ENCODE measurements at places on chromosomes 3 and 15. TPM values are rescaled to one million over a fixed set of nuclear protein-coding genes. Genes with fewer than 3 reads are reported as not detected.

GRCh38 chr3:190401963-190402362 lies 14.0 kb downstream of the CLDN16 start:
- no peak overlapping the region for H3K4me3 ChIP-seq
- no peaks in the 10 kb centered on the region for H3K36me3 ChIP-seq
- H3K27ac ChIP-seq: no peak overlapping the region
- no peaks in the 10 kb centered on the region for H3K4me1 ChIP-seq
- DNase-seq: no peak
- peaks cover 7% of the 10 kb centered on the region for H3K27me3 ChIP-seq

DNA sequence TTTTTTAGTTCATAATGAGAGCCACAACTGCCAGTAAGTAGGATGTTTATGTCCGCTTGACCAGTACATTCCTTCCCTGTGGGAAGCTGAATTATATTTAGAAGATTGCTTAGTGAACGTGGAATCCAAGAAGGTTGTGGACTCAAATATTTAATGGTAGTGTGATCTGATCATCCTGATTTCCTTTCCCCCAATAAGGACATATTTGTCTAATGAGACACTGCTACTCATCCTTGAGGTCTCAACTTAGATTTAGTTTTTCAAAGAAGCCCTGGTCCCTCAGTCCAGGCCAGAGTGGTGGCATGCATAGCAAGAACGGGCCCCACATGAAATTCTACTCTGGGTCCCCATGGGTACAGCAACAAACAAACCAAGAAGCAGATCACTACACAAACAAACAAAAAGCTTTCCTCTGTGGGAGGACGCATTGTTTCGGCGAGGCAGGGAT lies 60.8 kb downstream of the USP13 start:
- H3K4me3 ChIP-seq: no peak overlapping the region
- H3K36me3 ChIP-seq: no peaks in the 10 kb centered on the region
- peaks cover 8% of the 10 kb centered on the region for H3K4me1 ChIP-seq
- no peak for DNase-seq
- no peak overlapping the region for H3K27ac ChIP-seq

DNA sequence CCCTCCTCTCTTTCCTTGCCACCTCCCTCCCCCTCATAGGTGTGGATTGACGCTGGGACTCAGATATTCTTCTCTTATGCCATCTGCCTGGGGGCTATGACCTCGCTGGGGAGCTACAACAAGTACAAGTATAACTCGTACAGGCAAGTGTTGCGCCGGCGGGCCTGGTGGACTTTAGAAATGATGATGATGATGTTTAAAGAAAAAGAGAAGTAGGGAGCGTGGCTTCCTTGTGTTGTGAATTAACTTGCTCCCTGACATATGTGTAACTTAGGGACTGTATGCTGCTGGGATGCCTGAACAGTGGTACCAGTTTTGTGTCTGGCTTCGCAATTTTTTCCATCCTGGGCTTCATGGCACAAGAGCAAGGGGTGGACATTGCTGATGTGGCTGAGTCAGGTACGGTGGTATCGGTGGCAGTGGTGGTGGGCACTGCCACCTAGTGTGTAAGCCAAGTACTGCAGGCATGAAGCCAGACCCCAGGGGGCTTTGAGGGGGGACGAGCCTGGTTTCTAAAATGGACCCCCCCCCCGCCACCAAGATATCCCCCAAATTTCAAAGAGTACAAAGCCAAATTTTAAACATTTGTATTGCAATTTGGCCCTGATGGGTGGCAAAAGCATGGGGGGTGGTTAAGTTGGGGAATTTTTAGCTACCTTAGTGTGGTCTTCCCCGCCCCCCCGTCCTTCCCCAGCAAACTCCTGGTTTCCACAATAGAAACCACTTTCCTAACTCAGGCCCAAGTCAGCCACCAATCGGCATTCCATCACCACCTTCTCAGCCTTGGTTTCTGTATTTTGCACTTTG lies 65.6 kb downstream of the SLC6A6 start:
- H3K27me3 ChIP-seq: no peaks in the 10 kb centered on the region
- H3K27ac ChIP-seq: peak overlapping the region; percentile 56
- peak; percentile 47 for DNase-seq
- no peaks in the 10 kb centered on the region for H3K36me3 ChIP-seq
- peaks cover 5% of the 10 kb centered on the region for H3K4me1 ChIP-seq
- H3K4me3 ChIP-seq: no peak overlapping the region

- H3K36me3 ChIP-seq: no peaks in the 10 kb centered on the region
- no peaks in the 10 kb centered on the region for H3K4me1 ChIP-seq
- H3K27ac ChIP-seq: no peak overlapping the region
- DNase-seq: no peak
These were observed 23.4 kb upstream of the SLC41A3 start for GRCh38 chr3:126107203-126107939.

GRCh38 chr3:115808244-115808643 lies 184.9 kb downstream of the GAP43 start:
- no peak overlapping the region for H3K27ac ChIP-seq
- peaks cover 50% of the 10 kb centered on the region for H3K27me3 ChIP-seq
- DNase-seq: no peak
- H3K4me3 ChIP-seq: no peak overlapping the region
- H3K4me1 ChIP-seq: peaks cover 8% of the 10 kb centered on the region
- no peaks in the 10 kb centered on the region for H3K36me3 ChIP-seq

- no peak for DNase-seq
- no peak overlapping the region for H3K4me3 ChIP-seq
- no peak overlapping the region for H3K27ac ChIP-seq
- no peaks in the 10 kb centered on the region for H3K4me1 ChIP-seq
- H3K36me3 ChIP-seq: no peaks in the 10 kb centered on the region
These were observed 58.4 kb upstream of the GYG1 start for GRCh38 chr3:148932972-148933371.

GRCh38 chr3:159236321-159236720 lies 434.5 kb downstream of the MFSD1 start:
- H3K27me3 ChIP-seq: peaks cover 11% of the 10 kb centered on the region
- DNase-seq: no peak
- H3K27ac ChIP-seq: no peak overlapping the region
- no peak overlapping the region for H3K4me3 ChIP-seq
- H3K4me1 ChIP-seq: no peaks in the 10 kb centered on the region

DNA sequence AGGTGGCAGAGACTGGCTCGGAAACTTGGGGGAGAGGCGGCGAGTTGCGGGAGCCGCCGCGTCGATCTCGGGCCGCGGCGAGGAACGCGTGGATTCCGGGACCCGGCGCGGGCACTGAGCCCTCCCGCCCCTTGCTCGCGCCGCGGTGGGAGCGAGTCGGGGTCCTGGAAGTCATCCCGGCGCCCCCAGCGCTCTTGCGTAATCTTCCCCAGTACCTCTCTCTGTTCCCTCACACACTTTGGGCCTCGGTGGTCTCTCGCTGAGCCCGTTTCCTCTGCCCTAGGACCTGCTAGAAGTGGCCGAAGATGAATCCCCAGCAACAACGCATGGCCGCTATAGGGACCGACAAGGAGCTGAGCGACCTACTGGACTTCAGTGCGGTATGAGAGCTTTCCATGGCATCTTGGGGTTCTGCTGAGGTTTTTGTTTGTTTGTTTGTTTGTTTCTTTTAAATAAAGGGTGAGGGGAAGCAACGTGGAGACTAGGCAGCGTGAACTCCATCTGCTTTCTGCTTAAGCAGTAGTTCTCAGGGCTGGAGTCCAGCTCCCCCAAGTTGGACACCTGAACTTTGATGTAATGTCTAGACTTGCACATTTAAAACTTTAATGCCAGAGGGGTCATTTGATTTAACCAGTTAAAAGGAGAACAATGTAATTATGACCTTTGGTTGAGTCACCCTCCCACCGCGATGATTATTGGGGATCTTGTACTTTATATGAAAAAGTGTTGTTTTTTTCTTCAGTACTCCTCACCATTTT lies 1.3 kb downstream of the TCF12 start:
- no peak for DNase-seq
- H3K4me3 ChIP-seq: peak overlapping the region; percentile 93
- peak overlapping the region; percentile 98 for H3K27ac ChIP-seq
- H3K4me1 ChIP-seq: peaks cover 36% of the 10 kb centered on the region
- no peaks in the 10 kb centered on the region for H3K27me3 ChIP-seq
- peaks cover 4% of the 10 kb centered on the region for H3K36me3 ChIP-seq

GRCh38 chr3:150068440-150069153 lies 97.9 kb upstream of the PFN2 start:
- no peaks in the 10 kb centered on the region for H3K36me3 ChIP-seq
- H3K4me3 ChIP-seq: no peak overlapping the region
- H3K27ac ChIP-seq: no peak overlapping the region
- H3K4me1 ChIP-seq: no peaks in the 10 kb centered on the region

DNA sequence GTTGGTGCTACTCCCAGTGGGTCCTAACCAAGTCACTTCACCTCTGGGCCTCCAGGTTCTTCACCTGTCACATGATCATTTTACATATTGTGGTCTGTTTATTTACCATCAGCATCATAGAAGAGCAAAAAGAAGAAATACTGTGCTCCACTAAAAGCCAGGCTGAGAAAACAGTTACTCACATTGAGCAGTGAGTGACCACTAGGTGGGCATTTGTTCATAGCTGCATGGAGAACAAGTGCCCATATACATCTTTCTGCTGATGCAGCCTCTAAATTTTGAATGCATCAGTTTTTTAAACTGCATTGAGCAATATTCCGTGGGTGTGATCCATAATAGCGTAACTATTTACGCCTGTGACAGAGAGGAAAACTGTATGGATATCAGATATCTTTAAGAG lies 76.2 kb downstream of the DCUN1D1 start:
- no peak overlapping the region for H3K4me3 ChIP-seq
- H3K4me1 ChIP-seq: peaks cover 3% of the 10 kb centered on the region
- H3K27ac ChIP-seq: no peak overlapping the region

DNA sequence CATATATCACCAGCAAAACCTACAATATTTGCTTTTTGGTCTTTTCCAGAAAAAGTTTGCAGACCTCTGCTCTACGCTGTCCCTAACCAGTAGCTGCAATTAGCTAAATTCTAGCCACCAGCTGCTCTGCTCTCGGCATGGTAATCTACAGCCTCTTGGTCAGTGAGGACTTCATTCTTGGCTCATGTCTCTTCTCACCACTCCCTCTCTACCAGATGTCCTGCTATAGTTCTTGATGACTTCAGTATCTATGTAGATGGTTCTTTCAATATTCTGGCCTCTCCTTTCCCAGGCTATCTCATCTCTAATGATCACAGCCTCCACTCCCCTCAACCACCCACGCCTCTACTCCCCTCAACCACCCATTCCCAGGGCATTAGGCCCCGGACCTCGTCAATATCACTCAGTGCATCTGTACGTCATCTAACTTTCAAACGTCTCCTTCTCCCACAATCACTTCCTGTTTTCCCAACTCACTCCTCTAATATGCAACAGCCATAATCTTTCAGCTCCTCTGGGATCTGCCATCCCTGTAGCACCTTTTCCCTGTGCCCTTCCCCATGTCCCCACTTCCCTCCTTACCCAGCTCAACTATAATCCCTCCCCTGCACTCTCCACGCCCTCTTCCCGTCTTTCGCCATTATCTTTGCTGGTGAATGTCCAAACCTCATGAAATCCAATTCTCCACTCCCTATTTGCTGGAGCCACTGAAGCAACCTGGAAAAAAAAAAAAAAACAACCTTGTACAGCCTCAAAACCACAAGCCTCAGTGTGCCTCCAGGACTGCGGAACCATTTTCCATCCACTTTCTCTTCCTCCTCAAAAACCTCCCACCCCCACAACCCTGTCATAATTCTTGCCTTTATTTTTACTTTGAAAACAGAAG lies 429.4 kb upstream of the PROK2 start:
- H3K27ac ChIP-seq: no peak overlapping the region
- H3K4me3 ChIP-seq: no peak overlapping the region
- no peaks in the 10 kb centered on the region for H3K4me1 ChIP-seq
- H3K27me3 ChIP-seq: peaks cover 5% of the 10 kb centered on the region

- DNase-seq: no peak
- no peak overlapping the region for H3K27ac ChIP-seq
- H3K36me3 ChIP-seq: no peaks in the 10 kb centered on the region
- H3K27me3 ChIP-seq: no peaks in the 10 kb centered on the region
- peaks cover 6% of the 10 kb centered on the region for H3K4me1 ChIP-seq
These were observed 79.0 kb downstream of the WDR76 start for GRCh38 chr15:43905755-43906154.

- no peaks in the 10 kb centered on the region for H3K27me3 ChIP-seq
- peaks cover 8% of the 10 kb centered on the region for H3K4me1 ChIP-seq
- no peak overlapping the region for H3K27ac ChIP-seq
These were observed 26.2 kb downstream of the RTP3 start for GRCh38 chr3:46524008-46524407.

GRCh38 chr3:81732642-81733041 lies 28.8 kb downstream of the GBE1 start:
- H3K27ac ChIP-seq: no peak overlapping the region
- H3K4me3 ChIP-seq: no peak overlapping the region
- no peaks in the 10 kb centered on the region for H3K36me3 ChIP-seq
- H3K4me1 ChIP-seq: peaks cover 9% of the 10 kb centered on the region
- DNase-seq: no peak

DNA sequence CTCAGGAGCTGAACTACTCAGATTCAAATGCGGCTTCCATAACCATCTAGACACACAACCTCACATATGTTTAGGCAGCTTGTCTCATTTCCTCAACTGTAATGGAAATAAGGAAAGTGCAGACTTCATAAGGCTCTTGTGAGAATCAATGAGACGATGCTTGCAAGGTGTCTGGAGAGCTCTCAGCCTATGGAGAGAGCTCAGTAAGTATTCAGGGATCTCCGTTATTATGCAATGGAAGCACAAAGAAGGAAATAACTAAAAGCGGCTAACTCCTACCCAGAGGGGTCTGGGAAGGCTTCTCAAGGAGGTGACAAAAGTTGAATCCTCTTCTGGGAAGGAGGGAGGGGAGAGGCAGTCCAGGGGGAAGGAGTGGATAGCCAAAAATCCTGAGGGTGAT lies 50.1 kb upstream of the LIPC start:
- H3K4me3 ChIP-seq: no peak overlapping the region
- peaks cover 29% of the 10 kb centered on the region for H3K4me1 ChIP-seq
- DNase-seq: no peak
- peaks cover 3% of the 10 kb centered on the region for H3K36me3 ChIP-seq
- no peaks in the 10 kb centered on the region for H3K27me3 ChIP-seq

DNA sequence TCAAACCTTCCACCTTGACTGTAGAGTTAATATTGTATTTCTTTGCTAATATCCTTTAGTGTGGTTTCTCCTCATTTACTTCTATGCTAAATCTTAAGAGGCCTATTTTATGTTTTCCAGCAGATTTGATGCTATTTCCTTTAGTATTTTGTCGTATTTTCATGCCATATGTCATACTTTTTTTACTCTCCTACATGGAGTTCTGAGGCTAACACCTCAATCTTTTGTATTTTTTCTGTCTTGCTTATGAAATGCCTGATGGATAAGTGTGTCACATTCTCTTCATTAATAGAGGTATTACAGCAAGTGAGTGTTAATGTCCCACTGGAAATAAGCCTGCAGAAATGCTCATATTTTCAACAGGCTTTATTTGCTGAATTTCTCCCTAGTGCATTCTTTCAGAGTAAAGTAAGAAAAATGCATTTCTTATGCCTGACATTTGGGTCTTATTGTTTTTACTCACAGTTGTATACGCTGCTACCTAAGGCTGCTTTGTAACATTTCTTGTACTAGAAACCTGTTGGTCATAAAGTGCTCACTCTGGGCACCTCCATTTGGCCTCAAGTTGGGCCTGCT lies 63.2 kb downstream of the DIPK2A start:
- no peak overlapping the region for H3K27ac ChIP-seq
- H3K4me1 ChIP-seq: peaks cover 6% of the 10 kb centered on the region
- H3K4me3 ChIP-seq: no peak overlapping the region
- DNase-seq: no peak
- peaks cover 6% of the 10 kb centered on the region for H3K27me3 ChIP-seq

Gene IL20RB
- total RNA-seq: 1.7 TPM

Gene ZNF592
- total RNA-seq: 33.5 TPM

Gene IQCF5
- not detected for total RNA-seq

Gene ANKRD34C
- not detected for total RNA-seq
